ENCODE measurements at places on chromosomes 16 and 17.
A peak's percentile ranks its signal among the peaks of the same experiment; 100 is the strongest.

GRCh38 chr16:82585675-82586074 is 41.1 kb upstream of the CDH13 start:
- DNase-seq, result no peak

- DNase-seq, result no peak
Measured at GRCh38 chr16:78137179-78137578, 37.7 kb downstream of the WWOX start.

- DNase-seq, result no peak
Measured at GRCh38 chr16:86773354-86773715, 195.0 kb downstream of the FOXL1 start.

DNA sequence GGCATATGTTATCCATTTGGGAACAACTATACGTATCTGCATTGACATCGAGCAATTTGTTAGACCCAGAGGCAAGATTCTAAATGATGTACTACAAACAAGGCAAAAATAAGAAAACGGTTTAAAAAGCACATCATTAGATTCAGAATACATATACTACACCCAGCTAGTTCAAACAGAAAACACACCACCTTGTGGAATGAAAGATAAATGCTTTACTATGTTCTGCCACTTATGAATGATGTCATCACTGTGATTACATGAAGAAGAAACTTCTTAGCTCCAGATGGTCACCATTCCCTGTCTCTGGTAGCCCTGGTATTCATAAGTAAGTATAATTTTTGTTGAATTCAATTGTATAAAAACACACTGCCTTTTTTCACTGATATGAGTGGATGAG is 7.8 kb downstream of the NACA2 start:
- DNase-seq, result no peak

DNA sequence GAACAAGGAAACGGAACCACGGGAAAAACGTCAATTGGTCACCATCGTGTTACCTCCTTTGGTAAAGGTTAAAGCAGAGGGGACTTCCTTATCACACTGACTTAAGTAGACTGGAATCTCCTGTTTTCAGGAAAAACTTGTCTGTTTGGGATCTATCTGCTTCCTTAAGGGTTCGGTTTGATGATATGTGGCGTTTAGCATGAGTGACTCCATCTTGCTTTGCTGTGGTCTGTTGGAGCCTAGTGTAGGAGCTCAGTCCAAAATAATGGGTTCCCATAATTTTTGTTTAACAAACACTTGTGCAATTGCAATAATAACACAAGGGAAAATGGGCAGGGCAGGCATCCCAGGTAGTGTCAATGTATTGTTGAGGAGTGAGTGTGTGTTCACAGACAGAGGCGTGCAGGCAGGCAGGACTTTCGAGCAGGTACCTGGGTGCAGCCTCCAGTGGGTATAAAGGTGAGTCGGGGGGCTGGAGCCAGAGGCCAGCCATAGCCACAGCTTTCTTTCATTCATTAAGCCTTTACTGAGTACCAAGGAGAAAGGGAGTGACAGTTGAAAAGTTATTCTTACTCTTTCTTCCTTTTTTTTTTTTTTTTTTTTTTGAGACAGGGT is 4.3 kb upstream of the ENGASE start:
- no peak for DNase-seq

DNA sequence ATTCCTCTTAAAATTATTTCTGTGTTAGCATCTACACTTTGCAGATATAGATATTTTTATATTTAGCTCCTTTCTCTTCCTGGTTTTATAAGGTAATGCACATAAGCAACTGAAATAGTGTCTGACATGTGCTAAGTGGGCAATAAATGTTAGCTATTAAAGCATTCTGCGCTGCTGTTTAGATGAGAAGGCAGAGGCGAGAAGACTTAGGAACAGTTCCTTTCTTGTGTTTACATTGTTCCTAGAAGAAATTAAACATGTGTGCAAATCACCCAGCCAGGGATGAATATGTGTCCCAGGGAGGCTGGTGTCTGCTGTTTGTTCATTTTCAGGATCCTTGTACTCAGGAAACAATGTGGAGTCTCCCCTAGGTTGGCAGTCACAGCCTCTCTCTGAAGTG is 292.3 kb downstream of the PMP22 start:
- no peak for DNase-seq

- peak; percentile 81 for DNase-seq
Measured at GRCh38 chr17:73645050-73645871, 1.0 kb upstream of the SDK2 start.

GRCh38 chr16:84735849-84736586 is 36.2 kb downstream of the USP10 start:
- no peak for DNase-seq

DNA sequence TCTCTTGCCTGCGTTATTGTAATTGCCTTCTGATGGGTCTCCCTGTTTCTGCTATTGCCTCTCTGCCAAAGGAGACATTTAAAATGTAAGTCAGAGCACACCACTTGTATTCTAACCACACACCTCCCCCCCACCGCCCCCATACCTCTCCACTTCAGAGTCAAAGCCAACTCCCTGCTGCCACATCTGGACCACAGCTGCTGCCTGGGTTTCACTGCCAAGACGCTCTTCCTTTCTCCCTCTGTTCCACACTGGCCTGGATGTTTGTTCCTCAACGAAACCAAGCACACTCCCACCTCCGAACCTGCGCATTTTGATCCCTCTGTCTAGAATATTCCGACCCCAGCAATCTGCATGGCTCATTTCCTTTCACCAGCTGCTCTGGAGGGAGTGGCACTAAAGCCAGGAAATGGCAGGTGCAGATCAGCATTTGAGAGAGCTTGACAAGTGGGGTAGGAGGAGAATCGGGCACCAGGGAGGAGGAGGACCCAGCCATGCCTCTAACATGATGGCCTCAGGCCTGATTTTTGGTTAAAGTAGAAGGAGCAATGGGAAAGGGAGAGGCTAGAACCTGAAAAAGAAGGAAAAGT is 92.4 kb upstream of the HS3ST2 start:
- no peak for DNase-seq

DNA sequence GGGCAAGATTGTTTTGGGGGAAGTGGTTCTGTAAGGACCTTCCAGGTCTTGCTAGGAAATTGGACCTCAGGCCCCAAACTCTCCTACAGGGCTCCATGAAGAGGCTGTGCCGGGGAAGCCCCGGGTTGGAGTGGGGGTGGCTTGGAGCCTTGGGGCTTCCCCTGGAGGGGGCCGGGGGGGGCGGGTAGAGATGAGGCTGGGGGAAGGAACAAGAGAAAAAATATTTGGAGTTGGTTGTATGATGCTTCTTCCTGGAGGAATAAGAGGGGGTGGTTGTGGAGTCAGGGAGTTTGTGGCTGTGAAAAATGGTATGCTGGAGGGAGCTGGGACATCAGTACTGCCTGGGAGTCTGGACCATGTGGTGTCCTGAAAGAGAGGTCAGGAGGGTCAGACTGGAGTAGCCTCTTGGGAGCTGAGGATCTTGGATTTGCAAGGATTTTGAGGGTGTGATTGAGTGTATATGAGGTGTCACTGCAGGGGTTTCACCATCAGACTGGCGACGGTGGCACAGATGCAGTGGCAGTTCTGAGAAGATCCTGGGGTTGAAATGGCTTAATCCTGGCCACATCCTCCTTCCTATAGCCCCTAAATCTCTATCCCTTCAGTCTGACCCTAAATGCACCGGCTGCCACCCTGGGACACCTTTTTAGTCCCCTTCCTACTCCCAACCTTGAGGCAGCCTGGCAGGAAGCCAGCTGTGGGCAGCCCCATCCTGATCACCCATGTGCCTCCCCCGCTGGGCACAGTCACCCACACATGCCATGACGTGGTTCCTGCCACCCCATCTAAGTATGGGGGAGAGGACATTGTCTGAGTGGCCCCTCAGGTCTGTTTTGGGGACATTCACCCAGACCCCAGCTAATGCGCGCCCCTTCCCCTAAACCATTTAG is 10.9 kb downstream of the RARA start:
- no peak for DNase-seq

- no peak for DNase-seq
Measured at GRCh38 chr16:87765473-87765775, 362 bp downstream of the KLHDC4 start.

- peak; percentile 42 for DNase-seq
Measured at GRCh38 chr17:77692571-77693161, 265.8 kb upstream of the TNRC6C start.

DNA sequence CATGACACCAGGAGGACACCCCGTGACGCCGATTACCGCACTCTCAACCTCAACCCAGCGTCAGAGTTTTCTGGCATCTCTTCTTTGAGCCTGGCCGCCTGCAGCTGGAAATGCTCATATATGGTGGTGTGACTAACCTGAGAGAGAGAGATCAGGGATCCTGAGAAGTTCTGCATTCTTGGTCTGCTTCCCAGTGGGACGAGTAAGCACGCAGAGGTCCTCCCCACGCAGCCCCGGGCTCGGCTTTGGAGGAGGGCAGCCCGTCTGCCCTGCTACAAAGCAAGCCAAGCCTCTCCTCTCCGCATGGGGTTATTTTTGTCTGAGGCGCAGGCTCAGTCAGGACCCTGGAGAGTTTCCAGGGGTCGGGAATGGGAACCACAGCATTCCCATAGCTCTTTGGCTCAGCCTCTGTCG is 16.5 kb downstream of the CRISPLD2 start:
- no peak for DNase-seq

GRCh38 chr16:31331141-31331764 is 23.7 kb upstream of the ITGAX start:
- DNase-seq, result no peak

- no peak for DNase-seq
Measured at GRCh38 chr16:80330803-80331202, 210.0 kb upstream of the DYNLRB2 start.

DNA sequence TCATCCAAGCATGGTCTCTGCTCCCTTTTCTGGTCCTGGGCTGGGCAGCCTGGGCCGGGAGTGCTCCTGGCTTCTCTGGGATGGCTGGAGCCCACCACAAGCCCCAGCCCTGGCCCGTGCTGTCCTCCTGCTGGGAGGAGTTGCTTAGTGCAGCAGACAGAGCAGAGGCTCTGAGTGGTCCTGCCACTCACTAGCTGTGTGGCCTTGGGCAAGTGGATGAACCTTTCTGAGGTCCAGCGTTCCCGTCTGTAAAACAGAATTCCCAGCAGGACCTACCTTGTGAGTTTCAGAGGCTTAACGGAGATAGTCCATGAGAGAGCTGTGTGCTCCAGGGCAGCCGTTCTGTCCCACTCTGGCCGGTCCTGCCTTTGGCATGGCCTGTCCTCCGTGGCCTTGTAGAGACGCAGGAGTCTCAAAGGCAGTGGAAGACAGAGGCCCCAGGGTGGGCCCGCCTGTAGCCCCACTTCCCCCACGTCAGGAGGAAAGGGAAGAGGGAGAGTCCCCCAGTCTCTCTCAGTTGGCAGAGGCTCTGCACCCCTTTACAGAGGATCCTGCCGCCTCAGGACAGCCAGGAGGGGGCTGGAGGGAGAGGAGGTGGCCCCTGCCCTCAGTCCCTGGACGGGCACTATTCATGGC is 7.8 kb downstream of the MYO15B start:
- DNase-seq, result no peak

DNA sequence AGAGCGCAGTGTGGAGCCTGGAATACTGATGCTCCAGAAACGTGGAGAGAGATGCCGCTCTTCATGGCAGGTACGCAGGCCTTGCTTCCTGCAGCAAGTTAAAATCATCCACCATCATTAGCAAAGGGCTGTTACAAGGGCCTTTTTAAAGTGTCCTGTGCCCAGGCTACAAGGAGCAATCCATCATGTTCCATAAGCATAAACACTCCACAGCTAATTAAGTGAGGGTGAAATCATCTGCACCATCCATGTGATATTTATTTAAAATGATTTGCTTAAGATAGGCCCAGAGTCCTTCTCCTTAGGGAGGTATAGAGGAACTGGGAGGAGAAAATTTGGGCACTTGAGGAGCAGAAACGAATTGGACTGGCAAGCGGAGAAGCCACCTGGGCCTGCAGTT is 372.1 kb downstream of the XYLT1 start:
- DNase-seq, result no peak

GRCh38 chr16:88406096-88407041 is 23.6 kb downstream of the ZNF469 start:
- no peak for DNase-seq

DNA sequence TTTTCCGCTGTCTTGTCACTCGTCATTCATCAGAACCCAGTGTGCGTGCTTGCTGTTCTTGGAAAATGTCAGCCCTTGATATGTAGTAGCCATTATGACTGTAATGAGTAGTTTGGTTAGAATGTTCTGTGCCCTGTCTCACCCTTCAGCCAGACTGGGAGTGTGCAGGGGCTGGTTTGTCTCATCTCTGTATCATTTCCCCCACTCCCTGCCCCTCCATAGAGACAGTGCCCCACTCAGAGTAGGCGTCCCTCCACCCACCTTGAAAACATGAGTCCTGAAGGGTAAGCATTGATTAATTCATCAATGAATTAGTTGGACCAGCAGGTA is 137.0 kb upstream of the PLCG2 start:
- no peak for DNase-seq

DNA sequence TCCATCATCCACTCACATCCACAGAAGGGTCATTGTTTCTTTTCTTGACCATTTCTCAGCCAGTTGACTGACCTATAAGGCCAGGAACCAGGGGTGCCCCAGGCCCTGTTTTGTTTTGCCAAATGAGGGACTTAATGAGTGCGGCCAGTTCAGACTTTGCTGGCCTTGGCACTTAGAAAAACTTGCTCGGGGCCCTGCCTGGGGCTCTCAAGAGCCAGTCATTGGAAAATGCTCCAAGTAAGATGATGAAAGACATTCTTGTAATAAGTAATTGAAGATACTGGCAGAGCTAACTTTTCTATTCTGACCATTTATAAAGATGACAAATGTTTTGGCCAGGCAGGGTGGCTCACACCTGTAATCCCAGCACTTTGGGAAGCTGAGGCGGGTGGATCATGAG is 29.0 kb upstream of the CLEC18B start:
- DNase-seq, result no peak

DNA sequence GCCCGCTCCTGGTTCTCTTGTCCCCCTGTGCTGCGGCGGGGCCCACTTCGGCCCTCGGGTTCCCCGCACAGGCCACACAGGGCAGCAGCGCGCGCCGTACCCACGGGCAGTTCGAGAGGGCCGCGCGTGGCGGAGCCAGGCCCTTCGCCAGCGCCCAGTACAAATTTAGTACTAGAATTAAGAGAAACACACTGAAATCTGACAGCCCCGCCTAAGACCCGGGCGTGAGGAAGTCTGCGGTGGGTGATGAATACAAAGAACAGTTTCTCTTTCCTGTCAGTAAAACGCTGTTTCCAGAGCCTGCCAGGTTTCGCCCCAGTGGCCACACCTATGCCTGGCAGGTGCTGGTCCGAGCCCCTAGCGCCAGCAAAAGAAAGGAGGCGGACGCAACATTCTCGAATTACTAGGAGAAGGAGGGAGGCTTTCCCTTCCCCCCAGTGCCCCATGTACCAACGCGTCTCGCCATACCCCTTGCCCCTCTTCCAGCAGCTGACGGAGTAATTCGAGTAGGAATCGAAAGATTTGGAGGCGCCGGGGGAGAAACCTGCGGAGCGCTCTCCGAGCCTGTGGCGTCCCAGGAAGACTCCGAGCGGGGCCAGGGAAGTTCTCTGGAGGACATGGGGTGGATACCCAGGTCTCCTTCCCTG is 591 bp upstream of the SLFN5 start:
- DNase-seq, result peak; percentile 72

- no peak for DNase-seq
Measured at GRCh38 chr17:27506348-27507218, 50.3 kb downstream of the KSR1 start.

- no peak for DNase-seq
Measured at GRCh38 chr17:1019451-1019850, 22.5 kb downstream of the TIMM22 start.

GRCh38 chr17:72466199-72466598 is 345.4 kb downstream of the SOX9 start:
- DNase-seq, result no peak

GRCh38 chr16:22232277-22233036 is 26.4 kb downstream of the EEF2K start:
- DNase-seq, result no peak

Measured in type B pancreatic cell (in vitro differentiated cells).